DMS79 treated with DMSO at 0.1 percent for 48 hours (cell line): ENCODE measurements at places on chromosomes 12 and 14.

DNA sequence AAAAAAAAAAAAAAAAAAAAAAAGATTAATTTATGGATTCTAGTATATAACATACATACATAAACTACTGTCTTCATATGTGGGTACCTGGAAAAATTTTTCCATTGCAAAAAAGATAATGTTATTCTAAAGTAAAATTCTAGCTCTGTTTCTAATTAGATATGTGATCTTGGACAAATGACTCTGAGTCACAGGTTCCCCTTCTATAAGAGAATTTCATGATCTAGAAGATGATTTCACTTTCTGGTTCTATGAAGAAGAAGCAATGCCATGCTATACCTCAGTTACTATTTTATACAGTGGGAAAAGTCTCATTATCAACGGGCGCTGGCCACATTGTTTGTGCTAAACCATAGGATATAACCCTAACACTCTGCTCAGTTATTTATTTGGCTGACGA lies 351.3 kb downstream of the ZFP36L1 start:
- no peak for DNase-seq

DNA sequence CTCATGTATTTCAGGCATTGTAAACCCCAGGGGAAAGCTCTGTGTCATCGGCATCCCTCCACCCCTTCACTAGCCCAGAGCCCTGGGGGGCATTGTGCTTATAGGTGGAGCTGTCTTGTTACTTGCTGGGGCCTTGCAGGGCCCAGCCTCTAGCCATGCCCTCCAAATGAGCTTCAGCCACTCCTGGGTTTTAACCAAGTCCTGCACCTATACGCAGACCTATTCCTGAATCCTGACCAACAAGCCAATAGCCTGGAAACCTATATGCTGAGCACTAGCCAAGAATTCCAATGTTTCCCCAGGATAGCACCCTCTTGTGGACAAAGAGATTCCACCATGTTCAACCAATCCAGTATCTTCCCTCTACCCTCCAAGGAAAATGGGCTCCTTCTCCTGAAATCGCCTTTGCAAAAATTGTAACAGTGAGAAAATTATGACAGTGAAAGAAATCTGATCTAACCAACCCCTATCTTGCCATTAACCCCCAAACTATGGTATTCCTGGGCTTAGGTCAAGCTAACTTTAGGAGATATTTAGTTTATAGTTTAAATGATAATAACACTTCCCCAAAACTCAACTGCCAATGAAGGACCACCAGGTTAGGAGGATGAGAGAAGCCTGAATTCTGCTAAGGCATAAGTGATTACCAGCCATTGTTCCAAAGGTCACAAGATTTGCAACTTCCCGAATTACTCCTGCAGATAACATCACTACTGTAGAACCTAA lies 55.5 kb downstream of the TTC7B start:
- DNase-seq = peak; percentile 26

DNA sequence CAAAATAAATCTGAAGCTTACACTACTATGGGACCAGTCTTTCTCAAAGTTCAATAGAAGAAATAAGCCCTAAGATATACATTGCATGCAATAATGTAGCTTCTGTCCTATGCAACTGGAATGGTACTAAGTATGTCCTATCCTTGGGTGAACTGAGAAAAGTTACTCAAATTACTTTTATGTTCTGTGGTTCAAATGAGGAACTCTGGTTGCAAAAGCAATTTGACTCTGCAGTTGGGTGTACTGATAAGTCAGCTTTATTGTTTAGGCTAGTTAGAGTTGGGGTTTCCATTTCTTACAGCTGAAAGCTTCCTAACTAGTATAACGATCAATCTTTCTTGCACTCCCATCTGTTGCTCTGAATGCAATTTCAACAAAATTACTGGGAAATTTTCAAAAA lies 29.2 kb downstream of the GPR135 start:
- no peak for DNase-seq

DNA sequence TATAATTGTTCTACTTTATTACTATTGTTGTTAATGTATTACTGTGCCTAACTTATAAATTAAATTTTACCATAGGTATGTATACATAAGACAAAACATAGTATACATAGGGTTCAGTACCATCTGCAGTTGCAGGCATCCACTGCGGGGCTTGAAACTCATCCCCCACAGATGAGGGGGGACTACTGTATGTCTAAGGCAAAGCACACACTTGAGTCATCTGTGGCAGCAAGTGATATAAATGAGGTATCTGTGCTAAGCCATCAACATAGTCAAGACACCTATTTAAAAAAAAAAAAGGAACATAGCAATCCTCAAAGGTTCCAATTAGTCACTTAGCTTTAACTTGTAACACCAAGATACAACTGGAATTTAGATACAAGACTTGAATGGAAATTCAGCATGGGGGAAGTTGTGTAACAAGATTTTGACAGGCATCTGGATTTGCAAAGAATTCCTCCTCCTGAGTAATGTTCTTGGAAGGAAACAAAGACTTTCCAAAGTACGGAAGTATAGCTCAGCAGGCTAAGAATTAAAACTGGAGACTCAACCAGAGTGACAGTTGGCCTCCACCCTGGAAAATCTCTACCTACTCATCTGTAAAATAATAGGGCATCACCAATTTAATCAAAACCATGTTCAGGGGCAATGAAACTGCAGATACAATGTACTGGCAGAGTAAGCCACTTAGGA lies 14.9 kb downstream of the DCAF5 start:
- DNase-seq = no peak

- DNase-seq = no peak
Measured at GRCh38 chr12:30251546-30251945, 444.1 kb downstream of the IPO8 start.

GRCh38 chr12:91272461-91273063 lies 89.9 kb upstream of the DCN start:
- no peak for DNase-seq

- DNase-seq = no peak
Measured at GRCh38 chr14:68331991-68332390, 460.9 kb downstream of the ZFP36L1 start.

DNA sequence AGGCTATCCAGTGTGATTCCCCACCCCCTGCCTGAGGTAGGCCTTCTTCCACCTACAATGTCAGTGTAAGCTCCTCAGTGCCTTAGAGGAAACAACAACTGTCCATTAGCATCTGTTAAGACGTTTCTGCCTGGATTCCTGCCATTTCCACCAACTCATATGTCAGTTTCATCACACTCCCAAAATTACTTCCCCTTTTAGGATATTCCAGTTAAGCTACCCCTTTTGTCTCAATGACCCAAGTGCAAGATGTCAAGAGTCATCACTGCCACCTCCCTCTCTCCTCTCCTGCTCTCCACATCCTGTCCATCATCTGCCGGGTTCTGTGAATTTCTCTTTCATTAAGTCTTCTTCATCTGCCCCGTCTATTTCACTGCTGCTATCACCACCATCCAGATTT lies 189.4 kb downstream of the DPF3 start:
- no peak for DNase-seq

- no peak for DNase-seq
Measured at GRCh38 chr14:72880164-72880563, 13.7 kb downstream of the DPF3 start.

DNA sequence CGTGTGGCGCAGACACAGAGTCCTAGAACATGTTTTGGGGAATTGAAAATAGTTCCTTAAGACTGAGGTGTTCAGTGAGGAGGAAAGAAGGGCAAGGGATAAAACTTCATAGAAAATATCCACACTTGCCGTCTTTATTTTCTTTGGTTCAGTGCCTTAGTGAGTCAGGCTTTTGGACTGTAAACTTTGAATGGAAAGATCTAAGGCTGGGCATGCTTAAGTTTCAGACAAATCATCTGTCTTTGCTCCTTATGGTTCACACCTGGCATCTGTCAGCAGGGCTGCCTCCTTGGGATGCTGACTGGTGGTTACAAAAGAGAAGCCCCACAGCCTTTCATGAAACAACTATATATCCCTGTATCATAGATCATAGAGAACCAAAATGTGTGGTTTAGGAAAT lies 136.3 kb upstream of the PRICKLE1 start:
- DNase-seq = no peak

DNA sequence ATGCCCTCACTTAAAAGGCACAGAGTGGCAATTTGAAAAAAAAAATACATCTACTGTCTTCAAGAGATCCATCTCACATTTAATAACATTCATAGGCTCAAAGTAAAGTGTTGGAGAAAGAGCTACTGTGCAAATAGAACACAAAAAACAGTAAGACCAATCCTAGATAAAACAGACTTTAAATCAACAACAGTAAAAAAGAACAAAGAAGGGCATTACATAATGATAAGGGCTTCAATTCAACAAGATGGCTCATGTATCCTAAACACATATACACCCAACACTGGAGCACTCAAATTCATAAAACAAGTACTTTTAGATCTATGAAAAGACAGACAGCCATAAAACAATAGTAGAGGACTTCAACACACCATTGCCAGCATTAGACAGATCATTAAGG lies 93.6 kb upstream of the PCED1B start:
- DNase-seq = no peak

DNA sequence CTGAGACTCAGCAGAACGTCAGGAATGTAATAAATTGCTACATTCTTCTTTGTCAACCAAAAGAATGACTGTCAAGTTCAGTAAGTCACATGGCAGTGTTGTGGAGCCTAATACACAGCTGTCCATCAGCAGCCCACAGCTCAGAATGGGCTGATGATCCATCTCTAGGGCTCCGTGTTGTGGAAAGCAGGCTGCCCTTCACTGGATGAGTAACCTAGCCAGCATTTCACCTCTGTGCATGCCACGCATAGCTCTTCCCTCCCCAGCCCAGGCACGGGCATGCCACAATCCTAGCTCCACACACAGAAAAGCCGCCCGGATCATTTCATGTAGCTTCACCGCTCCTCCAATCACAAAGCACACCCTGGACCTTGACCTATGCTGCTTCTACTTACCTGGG lies 878.0 kb upstream of the TMEM132C start:
- no peak for DNase-seq

GRCh38 chr14:61925043-61925442 lies 162.8 kb downstream of the SNAPC1 start:
- no peak for DNase-seq

GRCh38 chr14:104150136-104151025 lies 12.0 kb downstream of the KIF26A start:
- peak; percentile 94 for DNase-seq

- DNase-seq = no peak
Measured at GRCh38 chr12:123949770-123950165, 22.9 kb downstream of the CCDC92 start.

GRCh38 chr12:26361964-26362363 lies 166.6 kb downstream of the SSPN start:
- no peak for DNase-seq

DNA sequence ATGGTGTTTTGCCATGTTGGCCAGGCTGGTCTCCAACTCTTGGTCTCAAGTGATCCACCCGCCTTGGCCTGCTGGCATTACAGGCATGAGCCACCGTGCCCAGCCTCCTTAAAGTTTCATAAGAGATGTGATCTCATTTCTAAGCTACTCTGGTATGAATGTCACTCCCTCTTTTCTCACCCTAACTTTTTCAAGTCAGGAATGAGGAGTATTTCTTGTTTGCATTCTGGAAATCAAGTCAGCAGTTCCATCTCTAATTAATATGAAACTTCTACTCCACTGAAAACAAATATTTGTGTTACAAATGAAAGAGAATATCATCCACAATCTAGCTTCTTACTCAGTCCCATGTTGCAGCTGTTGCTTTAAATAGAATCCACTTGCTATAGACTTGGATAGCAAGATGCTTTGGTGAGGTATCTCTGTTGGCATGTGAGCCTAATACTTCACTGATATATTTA lies 61.3 kb downstream of the ARF6 start:
- no peak for DNase-seq

GRCh38 chr12:76622351-76622750 lies 62.8 kb upstream of the OSBPL8 start:
- peak; percentile 4 for DNase-seq

DNA sequence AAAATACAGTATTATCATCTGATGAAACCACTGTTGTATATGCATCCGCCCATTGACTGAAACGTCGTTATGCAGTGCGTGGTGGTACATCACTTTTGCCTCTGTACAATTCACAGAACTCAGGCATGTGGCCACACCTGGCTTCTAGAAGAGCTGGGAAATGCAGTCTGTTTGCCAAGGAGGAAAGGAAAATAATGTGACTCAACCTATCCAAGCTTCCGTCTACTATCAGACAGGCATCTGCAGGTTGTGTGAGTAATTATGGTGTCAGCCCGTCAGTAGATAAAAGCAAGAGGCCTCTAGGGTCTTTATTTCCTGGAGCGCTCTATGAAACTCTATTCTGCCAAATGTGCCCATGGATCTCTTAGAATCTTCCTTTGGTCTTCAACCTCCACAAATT lies 111.6 kb downstream of the BBS10 start:
- DNase-seq = no peak

DNA sequence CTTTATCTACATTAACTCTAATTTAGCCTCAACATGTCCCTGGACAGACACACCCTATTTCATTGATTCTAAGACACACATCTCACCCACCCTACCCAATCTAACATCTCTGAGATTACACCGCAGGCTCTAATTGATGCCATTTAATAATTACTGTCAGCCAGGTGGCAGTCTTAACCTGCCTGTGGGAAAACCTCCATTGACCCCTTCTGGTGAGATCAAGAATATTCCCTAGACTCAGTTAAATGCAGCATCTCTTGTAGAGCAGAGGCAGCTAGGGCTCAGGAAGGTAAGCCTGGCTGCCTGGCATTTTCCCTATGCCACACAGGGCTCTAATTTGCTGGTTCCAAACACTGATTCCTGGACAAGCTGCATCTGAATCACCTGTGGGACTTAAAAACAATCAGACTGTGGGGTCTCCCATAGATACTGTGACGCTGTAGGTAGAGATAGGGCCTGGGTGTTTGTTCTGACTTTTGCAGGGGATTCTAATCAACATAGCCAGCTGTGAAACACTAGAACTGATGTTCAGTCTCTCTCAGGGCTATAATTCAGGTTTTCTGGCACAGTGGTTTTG lies 14.3 kb downstream of the MCRS1 start:
- DNase-seq = peak; percentile 27

GRCh38 chr12:68962877-68963855 lies 30.2 kb upstream of the CPM start:
- no peak for DNase-seq

DNA sequence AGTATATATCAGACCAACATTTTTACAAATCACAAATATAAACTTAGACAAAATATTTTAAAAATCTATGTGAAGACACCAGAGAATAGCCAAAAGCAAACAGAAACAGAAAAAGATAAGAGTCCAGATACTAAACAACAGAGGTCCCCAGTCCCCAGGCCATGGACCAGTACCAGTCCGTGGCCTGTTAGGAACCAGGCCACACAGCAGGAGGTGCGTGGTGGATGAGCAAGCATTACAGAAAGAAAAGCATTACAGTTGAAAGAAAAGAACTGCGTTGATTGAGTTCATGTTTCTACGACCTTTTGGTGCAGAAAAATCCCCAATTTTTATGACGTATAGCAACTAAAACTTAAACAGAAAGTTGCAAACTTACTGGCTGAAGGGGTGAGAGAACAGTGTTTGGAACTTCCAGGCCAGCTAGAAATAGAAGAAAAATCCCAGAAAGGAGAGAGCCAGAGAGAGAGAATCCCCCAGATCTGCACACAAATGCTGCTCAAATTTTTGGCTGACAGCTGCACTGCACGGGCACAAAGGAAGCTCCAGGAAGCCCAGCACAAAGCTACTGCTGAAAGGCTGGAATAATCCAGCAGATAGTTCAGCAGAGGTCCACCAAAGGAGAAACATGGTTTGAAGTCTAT lies 159.6 kb upstream of the C14orf180 start:
- no peak for DNase-seq
